Activated CD4-positive, alpha-beta T cell treated with anti-CD3 and anti-CD28 coated beads for 36 hours (primary cell): ENCODE measurements at places on chromosomes 12 and 14.

GRCh38 chr12:38515912-38516311 lies 199.3 kb downstream of the ALG10B start:
- H3K36me3 ChIP-seq = no peaks in the 10 kb centered on the region
- no peaks in the 10 kb centered on the region for H3K27me3 ChIP-seq
- H3K27ac ChIP-seq = no peak overlapping the region
- H3K4me1 ChIP-seq = no peaks in the 10 kb centered on the region
- no peak overlapping the region for H3K4me3 ChIP-seq
- DNase-seq = no peak

DNA sequence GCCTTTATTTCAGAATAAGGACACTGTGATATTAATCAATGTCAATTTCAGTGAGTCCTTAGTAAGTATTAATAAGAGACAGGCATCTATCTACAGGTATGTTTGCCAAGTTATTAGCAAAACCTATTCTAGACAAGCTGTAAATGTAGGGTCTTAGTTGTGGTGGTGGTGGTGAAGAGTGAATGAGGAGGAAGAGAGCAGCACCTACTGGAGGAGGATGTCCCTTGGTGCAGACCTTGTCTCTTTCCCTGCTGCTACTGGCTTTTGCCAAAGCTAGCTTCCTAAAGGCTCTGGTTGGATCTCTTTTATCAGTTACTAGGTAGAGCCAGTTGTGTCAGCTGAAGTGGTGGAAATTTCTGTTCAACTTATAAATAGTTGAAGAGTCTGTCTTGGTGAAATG lies 304.8 kb upstream of the ATP2B1 start:
- no peaks in the 10 kb centered on the region for H3K27me3 ChIP-seq
- no peaks in the 10 kb centered on the region for H3K4me1 ChIP-seq
- H3K36me3 ChIP-seq = no peaks in the 10 kb centered on the region

DNA sequence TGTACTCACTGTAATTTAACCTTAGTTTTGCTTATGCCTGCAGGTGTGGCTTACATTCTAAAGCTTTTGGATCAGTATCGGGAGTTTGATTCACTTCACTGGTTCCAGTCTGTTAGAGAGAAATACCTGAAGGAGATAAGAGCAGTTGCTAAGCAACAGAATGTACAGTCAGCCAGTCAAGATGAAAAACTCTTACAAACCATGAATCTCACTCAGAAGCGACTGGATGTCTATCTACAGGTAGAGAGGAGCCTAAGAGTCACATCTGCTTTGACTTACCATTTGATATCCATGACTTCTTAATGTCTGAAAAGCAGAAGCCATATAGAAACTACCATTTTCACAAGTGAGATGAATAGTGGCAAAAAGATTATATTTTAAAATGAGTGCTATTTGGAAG lies 56.5 kb downstream of the WASHC4 start:
- no peak overlapping the region for H3K4me3 ChIP-seq
- peaks cover 26% of the 10 kb centered on the region for H3K36me3 ChIP-seq
- peaks cover 9% of the 10 kb centered on the region for H3K4me1 ChIP-seq

DNA sequence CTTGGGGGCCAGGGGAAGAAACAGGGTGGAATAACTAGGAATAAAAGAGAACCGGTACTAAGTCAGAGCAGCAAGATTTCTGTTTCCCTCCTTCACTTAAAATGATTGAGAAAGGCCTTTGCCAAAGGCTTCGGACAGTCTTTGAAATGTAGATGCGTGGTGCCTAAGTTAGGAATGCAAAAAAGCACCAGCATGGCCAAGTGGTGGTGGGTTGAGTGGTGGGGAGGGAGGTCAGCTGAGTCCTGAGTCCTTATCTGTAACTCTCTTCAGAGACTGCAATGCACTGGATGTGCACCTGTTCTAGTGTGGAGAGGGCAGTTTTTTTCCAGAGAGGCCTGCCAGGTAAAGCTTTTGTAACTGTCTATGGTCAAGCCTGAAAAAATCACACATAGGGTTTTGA lies 919.9 kb downstream of the FSCB start:
- H3K27me3 ChIP-seq = no peaks in the 10 kb centered on the region
- H3K27ac ChIP-seq = no peak overlapping the region
- no peak overlapping the region for H3K4me3 ChIP-seq
- no peak for DNase-seq

DNA sequence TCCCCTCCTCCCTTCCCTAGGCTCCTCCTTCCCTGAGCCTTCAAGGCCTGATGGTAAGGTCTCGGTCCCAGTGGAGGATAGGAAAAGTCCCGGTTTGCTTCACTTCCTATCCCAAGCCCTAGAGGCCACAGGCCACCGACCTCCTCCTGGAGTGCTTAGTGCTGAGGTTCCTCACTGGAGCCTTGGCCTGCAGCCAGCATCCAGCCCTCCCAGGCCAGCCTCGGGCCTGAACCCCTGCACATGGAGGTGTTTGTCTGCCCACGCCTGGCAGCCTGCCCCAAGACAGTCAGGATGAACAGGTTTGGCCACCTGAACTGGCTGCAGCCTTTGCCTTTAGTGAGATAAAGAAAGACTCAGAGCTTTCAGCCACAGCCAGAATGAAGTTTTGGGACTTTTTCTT lies 15.8 kb upstream of the KRT7 start:
- DNase-seq = no peak
- H3K36me3 ChIP-seq = no peaks in the 10 kb centered on the region
- no peak overlapping the region for H3K4me3 ChIP-seq
- H3K4me1 ChIP-seq = peaks cover 12% of the 10 kb centered on the region
- peaks cover 22% of the 10 kb centered on the region for H3K27me3 ChIP-seq
- H3K27ac ChIP-seq = no peak overlapping the region
